ENCODE measurements at places on chromosomes 4 and X. TPM values are rescaled to one million over a fixed set of nuclear protein-coding genes. Genes with fewer than 3 reads are reported as not detected.

GRCh38 chrX:77422891-77423648 is 24.1 kb upstream of the FGF16 start:
- DNase-seq: no peak
- H3K36me3 ChIP-seq: no peaks in the 10 kb centered on the region
- H3K27me3 ChIP-seq: no peaks in the 10 kb centered on the region
- H3K27ac ChIP-seq: no peak overlapping the region
- peaks cover under 1% of the 10 kb centered on the region for H3K4me1 ChIP-seq

DNA sequence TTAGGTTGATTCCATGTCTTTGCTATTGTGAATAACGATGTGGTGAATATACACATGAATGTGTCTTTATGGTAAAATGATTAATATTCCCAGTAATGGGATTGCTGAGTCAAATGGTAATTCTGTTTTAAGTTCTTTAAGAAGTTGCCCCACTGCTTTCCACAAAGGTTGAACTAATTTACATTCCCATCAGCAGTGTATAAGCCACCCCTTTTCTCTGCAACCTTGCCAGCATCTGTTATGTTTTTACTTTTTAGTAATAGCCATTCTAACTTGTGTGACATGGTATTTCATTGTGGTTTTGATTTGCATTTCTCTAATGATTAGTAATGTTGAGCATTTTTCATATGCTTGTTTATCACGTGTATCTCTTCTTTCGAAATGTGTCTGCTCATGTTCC is 503.3 kb downstream of the PCDH18 start:
- no peak overlapping the region for H3K27ac ChIP-seq
- no peak for DNase-seq
- H3K4me3 ChIP-seq: no peak overlapping the region
- peaks cover 8% of the 10 kb centered on the region for H3K4me1 ChIP-seq

DNA sequence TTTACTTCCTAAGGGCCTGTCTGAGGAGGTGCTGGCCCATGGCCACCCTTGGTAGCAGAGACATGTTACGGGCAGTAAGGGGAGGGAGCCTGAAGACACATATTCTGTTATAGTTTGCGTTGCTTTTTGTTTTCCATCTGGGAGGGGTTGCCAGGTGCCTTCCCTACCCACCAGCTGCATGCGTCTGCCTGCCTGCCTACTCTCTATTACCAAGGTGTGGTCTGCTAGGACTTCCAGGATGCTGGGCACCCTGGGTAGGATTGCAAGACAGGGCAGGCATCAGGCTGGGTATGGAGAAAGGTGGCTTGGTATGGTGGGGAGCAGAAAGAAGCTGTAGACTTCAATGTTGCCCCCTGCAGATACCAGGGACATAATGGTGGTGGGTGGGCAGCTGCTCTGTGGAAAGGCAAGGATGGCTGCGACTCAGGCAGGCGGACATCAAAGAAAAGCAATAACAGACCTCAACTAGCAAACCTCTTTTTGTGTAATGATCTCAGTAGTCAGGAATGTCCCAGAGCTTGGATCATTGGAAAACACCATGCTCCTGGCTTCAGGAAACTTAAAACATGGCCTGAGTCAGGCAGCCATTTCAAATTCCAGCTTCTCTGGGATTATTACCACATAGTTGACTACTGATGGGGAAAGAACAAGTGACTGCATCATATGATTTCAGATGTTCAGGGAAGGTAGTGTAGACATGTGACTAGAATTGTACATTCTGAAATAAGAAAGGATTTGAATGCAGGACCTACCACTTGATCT is 67.8 kb downstream of the HOPX start:
- DNase-seq: no peak
- H3K4me1 ChIP-seq: peaks cover 3% of the 10 kb centered on the region
- H3K27ac ChIP-seq: no peak overlapping the region
- H3K27me3 ChIP-seq: peaks cover 6% of the 10 kb centered on the region
- H3K36me3 ChIP-seq: no peaks in the 10 kb centered on the region

DNA sequence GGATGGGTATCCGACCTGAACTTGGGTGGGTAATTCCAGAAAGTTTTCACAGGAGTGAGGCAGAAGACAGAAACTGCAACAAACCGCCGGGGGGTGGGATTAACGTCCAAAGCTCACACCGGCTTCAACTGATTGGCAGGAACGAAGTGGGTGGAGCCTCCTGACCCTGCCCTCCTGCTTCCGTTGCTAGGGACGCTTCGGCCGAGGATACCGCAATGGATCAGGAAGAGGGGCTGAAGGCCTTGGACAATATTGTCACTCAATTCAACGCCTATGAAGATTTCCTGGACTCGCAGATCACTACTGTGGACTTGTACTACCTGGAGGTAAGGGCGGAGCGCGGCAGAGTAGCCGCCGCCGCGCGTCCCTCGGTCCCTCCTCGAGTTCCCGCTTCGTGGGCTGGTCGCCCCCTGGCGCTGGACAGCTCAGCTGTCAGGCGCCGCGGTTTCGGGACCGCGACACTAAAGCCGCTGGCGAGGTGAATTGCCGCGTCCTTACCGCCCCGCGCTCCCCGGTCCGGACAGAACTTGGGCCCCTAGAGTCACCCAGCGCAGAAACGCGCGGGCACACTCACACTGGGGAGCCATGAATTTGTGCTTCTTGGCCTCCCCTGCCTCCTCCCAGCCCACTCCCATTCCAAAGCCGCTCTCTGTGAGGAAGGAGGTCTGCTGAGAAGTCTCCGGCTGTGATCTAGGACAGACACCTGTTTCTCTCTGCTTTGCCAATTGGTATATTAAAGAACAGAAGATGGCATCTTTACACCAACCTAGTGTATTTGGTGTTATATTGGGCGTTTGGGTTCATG is at the start of gene CFAP299:
Gene CFAP299, plus strand, starts transcription at position 177 of the 805 bp plus-strand sequence.
- peak within 1 kb of the TSS; percentile 92 for H3K4me3 ChIP-seq
- H3K36me3 ChIP-seq: no peaks in the 10 kb centered on the region
- no peaks in the 10 kb centered on the region for H3K4me1 ChIP-seq

DNA sequence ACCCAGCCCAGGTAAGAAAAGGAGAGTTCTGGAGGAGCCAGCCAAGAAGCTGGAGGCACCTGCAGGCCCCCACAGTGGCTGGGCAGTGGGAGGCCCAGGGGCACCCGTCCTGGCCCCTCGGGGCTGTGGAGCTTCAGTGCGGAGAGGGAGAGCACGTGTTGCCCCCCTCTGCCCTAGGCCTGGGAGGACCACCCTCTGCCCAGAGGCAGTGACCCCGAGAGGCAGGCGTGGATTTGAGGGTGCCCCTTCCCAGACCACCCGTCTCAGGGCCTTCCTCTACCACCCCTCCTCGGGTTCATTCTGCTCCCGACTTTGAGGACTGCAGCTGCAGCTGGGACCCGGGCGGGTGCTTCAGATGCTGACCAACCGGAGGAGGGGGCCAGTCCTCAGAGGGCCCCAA is 12.1 kb upstream of the HGFAC start:
- H3K4me3 ChIP-seq: no peak overlapping the region
- H3K27me3 ChIP-seq: peaks cover 9% of the 10 kb centered on the region
- no peaks in the 10 kb centered on the region for H3K36me3 ChIP-seq
- no peak for DNase-seq
- no peak overlapping the region for H3K27ac ChIP-seq

DNA sequence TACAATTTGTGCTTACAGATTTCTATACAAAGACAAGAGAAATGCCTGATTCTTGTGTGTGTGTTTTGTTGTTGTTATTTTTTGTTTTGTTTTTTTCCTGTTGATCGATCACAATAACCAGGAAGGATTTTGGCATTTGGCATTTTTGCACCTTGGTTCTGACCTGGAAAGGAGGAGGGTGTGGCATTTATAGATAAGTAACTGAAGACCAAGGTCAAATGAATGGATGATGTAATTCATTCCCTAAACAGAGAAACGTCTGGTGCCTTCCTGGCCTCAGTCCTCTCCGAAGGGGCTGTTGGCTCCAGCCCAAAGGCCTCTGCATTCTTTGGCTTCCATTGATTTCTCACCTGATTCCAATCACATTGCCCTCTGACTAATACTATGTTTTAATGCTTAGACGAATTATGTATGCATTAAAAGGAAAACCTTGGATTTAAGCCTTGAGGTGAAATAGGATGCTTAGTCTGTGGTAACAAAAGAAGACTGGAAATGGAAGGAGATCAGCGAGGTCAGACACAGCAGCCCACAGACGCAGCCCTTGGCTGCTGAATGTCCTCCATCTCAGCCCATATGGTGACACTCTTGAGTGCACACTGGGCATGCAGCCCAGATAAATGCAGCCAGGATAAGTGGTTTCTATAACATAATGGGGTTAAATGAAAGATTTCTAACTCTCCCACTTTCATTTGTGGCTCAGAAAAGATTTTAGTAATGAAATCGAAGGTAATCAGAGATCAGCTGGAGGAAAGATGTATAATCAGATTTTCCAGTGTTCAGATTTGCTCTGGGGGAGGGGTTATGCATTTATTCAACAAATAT is 60.5 kb upstream of the TRIM2 start:
- H3K27me3 ChIP-seq: peaks cover 3% of the 10 kb centered on the region
- peak overlapping the region; percentile 97 for H3K27ac ChIP-seq
- H3K4me3 ChIP-seq: peak overlapping the region; percentile 39

DNA sequence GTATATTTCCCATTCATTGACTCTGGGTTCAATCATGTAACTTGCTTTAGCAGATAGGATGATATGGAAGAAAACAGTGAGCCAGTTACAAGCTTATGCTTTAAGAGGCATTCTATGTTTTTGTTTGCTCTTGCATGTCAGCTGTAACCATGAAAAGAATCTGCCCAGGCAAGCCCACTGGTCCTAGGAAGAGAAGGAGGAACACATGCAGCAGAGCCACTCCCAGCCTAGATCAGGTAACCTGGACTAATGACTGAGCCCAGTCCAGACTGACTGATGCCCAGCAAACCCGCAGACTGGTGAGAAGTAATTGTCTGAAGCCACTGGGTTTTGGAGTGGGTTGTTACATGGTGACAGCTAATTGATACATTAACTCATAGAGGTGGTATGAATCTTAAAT is 167.9 kb downstream of the COL4A6 start:
- H3K27ac ChIP-seq: no peak overlapping the region
- no peak overlapping the region for H3K4me3 ChIP-seq

GRCh38 chrX:151816934-151817333 is 82.4 kb downstream of the CNGA2 start:
- H3K27ac ChIP-seq: no peak overlapping the region
- H3K4me3 ChIP-seq: no peak overlapping the region
- H3K27me3 ChIP-seq: peaks cover 2% of the 10 kb centered on the region
- H3K4me1 ChIP-seq: no peaks in the 10 kb centered on the region
- H3K36me3 ChIP-seq: no peaks in the 10 kb centered on the region

DNA sequence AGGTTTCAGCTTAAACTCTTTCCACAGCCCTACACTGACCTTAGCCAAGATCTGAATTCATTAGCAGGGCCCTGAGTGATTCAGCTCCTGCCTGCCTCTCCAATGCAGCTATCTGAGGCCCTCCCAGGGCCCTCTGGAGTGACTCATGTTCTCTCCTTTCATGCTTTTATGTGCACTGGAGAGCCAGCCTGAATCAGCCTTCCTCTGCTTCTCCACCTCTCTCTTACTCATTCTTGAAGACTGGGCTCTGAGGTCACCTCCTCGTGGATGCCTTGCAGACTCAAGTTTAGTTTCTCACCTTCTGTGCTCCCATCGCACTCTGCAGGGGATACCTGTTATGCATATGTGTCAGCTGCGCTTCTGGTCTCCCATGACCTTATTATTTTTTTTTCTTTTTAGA is 3.1 kb upstream of the OCIAD2 start:
- H3K27ac ChIP-seq: no peak overlapping the region
- no peak for DNase-seq
- H3K36me3 ChIP-seq: peaks cover 5% of the 10 kb centered on the region
- no peak overlapping the region for H3K4me3 ChIP-seq
- H3K4me1 ChIP-seq: peaks cover 3% of the 10 kb centered on the region

GRCh38 chr4:107818301-107818910 is 6.3 kb upstream of the SGMS2 start:
- DNase-seq: no peak
- no peaks in the 10 kb centered on the region for H3K36me3 ChIP-seq
- H3K27me3 ChIP-seq: peaks cover 2% of the 10 kb centered on the region
- H3K4me3 ChIP-seq: no peak overlapping the region
- no peaks in the 10 kb centered on the region for H3K4me1 ChIP-seq

- H3K27me3 ChIP-seq: no peaks in the 10 kb centered on the region
- no peaks in the 10 kb centered on the region for H3K36me3 ChIP-seq
- H3K27ac ChIP-seq: no peak overlapping the region
- H3K4me1 ChIP-seq: no peaks in the 10 kb centered on the region
- no peak overlapping the region for H3K4me3 ChIP-seq
These were observed 140.8 kb downstream of the PCDH7 start for GRCh38 chr4:30860978-30861377.

GRCh38 chrX:23990455-23990854 is 36.5 kb downstream of the KLHL15 start:
- H3K27me3 ChIP-seq: no peaks in the 10 kb centered on the region
- H3K4me3 ChIP-seq: no peak overlapping the region
- no peak for DNase-seq
- H3K4me1 ChIP-seq: no peaks in the 10 kb centered on the region
- no peaks in the 10 kb centered on the region for H3K36me3 ChIP-seq

The LRP2BP gene
- total RNA-seq: 1.1 TPM

The SHROOM4 gene
- 0.96 TPM for total RNA-seq

The EVC gene
- total RNA-seq: 6.7 TPM

The TTC29 gene
- 0.44 TPM for total RNA-seq

The PHEX gene
- 0.17 TPM for total RNA-seq

The MCF2 gene
- total RNA-seq: 1.2 TPM

The SYNPO2 gene
- total RNA-seq: 2.9 TPM

All from glutamatergic neuron (in vitro differentiated cells).